ENCODE measurements at places on chromosomes 5 and 9.

GRCh38 chr5:128040927-128041326 lies 42.6 kb upstream of the SLC12A2 start:
- no peak for DNase-seq

DNA sequence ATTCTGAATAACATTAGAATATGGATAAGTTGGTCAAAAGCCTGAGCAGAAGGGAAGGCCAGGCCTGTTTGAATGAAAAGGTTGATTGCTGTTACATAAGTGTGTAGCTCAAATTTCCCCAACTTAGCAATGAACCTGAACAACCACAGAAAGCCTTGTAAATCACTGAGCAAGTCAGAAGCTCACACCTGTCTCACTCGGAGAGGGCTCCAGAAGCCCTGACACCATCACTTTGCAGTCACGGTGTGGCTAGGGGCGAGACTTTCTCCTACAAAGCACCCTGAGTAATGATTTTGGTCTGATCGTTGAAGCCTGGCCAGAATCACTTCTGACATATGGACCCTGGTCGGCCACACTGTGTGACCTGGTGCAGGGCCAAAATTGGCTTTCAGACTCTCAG lies 62.0 kb downstream of the MTX3 start:
- no peak for DNase-seq

DNA sequence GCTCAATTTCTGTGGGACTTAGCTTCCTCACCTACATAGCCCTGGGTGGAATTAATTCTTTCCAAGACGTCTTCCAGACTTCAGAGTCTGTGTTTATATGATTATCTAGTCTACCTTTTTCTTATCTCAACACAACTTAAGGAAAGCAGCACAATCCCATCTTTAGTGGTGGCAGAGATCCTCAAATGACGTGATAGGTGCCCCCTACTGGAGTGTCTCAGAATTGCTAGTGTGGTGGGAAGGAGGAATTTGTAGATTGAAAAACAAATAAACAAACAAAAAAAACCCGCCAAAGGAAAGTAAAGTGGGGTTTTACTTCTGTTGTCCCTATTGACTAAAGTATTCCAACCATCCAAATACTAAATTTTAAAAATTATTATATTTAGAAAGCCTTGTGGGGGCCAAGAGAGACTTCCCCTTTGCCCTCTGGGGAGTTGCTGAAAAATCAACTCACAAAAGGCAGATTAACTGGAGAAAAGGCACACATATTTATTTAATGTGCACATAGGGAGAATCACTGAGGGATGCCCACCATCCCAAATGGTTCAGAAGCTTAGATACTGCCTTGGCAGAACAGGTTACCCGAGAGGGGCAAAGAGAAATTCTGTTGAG lies 283.3 kb downstream of the TMEM167A start:
- DNase-seq = no peak

- DNase-seq = no peak
Observed at GRCh38 chr5:156526081-156526925, 199.3 kb downstream of the SGCD start.

GRCh38 chr9:112562235-112562958 lies 75.8 kb downstream of the KIAA1958 start:
- no peak for DNase-seq

DNA sequence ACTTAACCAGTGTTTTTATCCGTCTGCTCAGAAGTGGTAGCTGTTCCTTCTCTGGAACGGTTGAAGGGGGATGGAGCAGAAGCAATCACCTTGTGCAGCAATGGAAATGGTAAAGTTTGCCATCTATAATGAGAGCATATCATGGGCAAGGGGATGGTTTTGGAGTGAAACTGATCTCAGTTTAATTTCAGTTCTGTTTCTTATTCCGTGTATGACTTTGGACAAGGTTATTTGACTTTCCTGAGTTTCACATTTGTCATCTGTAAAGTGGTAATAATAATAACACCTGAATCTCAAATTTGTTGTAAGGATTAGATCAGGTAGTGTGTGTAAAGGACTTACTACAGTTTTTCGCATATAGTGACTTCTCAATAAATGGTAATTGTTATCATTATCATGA lies 106.1 kb downstream of the PCSK1 start:
- DNase-seq = no peak

- no peak for DNase-seq
Observed at GRCh38 chr9:98506422-98507054, 202.2 kb downstream of the GABBR2 start.

- DNase-seq = no peak
Observed at GRCh38 chr5:109196087-109196822, 213.5 kb downstream of the PJA2 start.

- DNase-seq = no peak
Observed at GRCh38 chr9:98038958-98039357, 17.6 kb upstream of the NANS start.

DNA sequence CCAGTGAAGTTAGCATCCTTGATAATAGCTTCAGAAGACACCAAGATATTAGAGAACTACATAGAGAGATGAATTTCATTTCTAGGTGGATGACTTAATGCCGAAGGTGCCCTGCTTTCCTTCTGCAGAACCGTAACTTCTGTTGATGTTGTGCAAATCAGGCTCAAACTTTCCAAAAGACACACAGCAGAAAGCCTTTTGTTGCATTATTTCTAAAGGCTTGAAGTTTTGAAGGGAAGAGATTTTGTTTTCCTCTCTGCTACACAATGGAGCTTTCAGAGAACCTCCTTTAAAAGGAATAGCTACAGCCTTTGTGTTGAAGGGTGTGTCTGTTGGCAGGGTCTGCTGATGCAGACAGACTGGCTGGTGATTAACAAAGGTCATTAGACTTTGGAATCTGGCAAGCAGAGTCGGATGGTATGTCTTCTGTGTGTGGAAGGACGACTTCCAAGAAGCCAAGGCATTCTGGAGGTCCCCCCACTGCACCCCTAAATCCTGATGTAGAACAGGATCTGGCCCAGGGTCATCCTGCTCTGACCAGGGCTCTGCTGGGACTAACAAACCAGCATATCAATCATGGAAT lies 57.8 kb downstream of the ZNF462 start:
- DNase-seq = peak; percentile 37

- DNase-seq = no peak
Observed at GRCh38 chr5:143054480-143054941, 284.3 kb downstream of the ARHGAP26 start.

DNA sequence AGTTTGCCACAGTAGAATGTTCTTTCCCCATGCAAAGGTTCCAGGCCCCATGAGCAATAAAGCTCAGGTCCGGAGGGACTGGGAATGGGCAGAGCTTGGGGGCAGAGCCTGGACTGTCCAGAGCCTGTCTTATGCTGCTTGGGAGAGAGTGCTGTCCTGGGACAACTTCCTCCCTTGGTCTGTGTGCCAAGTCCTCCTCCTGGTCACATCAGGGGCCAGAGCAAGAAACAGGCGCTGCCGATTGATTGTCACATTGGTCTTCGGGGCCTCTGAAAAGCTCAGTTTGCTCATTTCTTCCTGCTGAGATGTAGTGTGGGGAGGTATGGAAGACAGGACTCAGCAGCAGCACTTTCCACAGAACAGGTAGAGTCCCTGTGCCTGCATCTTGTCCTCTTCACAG lies 54.0 kb upstream of the FCN1 start:
- no peak for DNase-seq

DNA sequence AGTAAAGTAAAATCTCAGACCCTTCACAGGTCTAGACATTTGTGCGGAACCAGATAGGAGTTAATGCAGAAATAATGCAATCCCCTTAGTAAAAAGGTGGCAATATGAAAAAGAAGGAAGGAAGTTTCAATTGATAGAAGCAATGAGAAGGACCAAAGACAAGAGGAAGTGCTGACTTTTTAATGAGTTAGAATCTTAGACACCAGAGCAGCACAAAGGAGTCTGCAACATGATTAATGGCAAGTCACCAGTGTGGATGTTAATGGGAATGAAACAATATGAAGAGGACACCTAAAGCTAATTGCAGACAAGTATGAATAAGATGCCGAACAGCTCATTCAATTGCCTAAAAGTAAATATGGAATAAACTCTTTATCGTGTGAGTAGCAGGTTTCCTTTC lies 50.9 kb downstream of the MEGF9 start:
- no peak for DNase-seq

DNA sequence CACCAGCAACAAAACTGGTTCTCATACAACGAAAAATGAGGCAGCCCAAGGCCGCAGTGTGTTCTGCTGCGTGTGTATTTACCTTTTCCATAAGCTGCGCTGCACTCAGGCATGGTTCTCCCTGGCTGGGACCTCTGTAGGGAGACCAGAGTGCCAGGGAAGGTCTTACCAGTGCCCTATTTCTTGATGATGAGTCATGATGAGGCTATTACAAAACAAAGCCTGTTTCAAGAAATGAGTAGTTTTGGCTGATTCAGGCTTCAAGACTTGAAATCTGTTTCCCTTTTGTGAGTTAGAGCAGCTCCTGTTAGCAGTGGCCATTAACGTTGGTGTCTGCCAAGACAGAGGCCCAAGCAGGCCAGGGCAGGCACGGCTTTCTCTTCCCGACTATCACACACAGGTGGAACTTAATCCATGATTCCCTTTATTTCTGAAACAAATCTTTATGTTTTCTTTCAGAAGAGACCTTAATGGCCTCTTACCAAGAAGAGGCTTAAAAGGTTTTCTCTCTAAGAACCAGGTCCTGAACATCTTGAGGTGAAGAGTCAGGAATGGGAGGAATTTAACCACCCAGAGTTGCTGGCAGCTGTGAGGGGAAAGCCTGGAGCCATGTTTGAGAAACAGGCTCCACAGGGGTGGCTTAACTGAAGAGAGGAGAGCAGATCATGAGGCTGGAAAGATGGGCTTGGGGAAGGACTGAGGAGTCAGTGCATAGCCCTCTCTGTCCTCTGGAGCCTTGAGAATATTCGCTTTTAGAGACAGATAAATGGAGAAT lies 41.4 kb upstream of the TIFAB start:
- no peak for DNase-seq

- DNase-seq = no peak
Observed at GRCh38 chr5:116025866-116026265, 6.4 kb upstream of the ARL14EPL start.

DNA sequence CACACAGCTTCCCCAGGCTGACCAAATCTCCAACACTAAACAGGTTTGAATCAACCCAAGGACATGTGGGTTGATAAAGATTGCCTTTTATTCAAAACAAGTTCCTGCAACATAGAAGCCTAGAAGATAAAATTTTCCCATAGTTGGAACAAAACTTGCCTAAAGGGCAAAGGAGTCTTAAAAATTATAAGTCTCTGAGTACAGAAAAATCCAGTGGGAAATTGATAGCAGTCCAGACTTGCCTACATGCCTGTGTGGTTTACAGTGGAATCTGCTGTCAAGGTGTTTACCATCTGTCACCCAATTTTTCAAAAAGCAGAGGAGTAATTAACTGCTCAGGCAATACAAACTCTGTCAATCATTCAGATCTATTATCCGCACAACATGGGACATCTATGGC lies 168.2 kb downstream of the PPP2R2B start:
- DNase-seq = no peak

- DNase-seq = peak; percentile 75
Observed at GRCh38 chr9:90107040-90107725, 502.4 kb downstream of the GADD45G start.

GRCh38 chr5:502325-503079 lies 21.7 kb downstream of the SLC9A3 start:
- no peak for DNase-seq

DNA sequence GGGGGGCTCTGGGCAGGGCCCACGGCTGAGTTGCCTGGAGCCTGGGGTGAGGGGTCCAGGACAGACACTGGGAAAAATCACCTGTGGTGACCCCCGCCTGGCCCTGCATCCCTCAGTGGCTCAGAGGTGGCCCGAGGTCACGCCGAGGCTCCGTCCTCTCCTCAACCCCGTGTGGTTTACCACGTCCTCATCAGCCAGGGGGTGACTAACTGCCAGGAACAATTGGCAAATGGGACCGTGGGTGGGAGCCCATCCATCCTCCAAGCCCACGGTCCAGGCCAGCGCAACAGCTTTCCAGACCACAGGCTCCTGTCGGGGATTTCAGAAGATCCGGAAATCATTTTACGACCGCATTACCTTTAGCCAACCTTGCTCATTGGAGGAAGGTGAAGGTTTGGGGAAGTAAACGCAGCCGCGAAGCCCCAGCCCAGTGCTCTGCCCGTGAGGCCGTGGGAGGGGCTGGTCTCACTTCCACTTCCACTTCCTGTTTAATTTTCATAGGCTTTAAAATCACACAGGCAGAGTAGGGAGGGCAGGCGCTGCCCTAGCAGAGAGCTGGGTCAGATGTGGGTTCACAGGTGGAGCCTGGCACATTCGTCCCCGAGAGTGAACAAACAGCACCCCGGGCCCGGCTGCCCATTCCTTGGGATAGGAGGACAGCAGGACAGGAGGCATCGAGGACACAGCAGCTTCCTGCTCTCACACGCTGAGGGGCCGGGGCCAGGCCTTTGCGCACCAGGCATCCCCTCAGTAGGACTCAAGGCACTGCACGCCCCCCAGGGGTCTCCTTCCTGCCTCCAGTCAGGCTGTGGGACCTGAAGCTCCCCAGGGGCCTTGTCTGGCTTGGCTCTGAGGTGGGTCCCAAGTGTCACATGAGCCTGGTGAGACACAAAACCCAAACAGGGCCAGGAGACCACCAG lies 19.8 kb upstream of the SLC9A3 start:
- DNase-seq = no peak

DNA sequence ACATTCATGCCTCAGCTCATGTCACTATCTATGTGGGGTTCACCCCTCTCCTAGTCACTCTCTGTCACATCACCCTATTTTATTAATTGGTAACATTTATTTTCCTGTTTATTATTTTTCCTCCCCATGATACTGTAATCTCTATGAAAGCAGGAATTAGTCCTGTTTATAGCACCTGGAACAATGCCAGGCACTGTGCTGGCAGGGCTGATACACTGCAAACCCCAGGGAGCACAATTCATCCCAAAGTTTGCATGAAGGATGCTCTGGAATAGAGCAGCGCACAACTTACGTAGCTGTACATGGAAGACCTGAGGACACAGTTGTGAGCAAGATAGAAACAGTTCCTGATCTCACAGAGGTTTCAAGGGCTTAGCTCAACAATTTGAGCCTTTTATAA lies 103.2 kb downstream of the NSG2 start:
- peak; percentile 33 for DNase-seq

GRCh38 chr5:127002390-127002789 lies 28.0 kb downstream of the MARCHF3 start:
- no peak for DNase-seq

DNA sequence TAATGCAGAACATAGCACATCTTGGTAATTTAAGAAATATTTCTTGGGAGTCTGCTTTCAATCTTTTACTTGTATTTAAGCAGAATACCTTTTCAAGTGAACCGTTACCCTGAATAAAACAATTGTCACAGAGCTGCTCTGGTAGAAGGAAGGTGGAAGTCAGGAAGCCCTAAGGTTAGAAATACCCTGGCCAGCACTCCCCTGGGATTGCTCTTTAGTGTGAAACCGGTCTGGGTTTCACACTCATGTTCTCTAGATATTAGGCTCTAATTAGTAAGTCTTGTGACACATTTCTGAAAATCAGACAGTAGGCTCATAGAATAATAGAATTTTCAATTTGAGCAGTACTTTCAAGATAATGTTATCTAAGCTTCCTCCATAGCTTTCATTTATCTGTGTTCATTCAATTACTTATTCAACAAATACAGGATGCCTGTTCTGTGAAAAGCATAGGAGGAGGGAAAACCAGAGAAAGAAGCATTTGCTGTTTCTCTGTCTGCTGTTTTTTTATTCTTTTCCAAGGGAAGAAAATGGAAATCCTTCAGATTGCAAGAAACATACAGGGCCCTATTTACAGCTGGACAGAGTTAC lies 825.5 kb downstream of the TLR4 start:
- DNase-seq = no peak

- no peak for DNase-seq
Observed at GRCh38 chr9:133107245-133107722, 13.8 kb downstream of the RALGDS start.

Measured in NCI-H345 (cell line).